Fibroblast of lung (primary cell): ENCODE measurements at places on chromosomes 12 and 14.

- DNase-seq, result no peak
Measured at GRCh38 chr12:29346769-29347421, 34.1 kb downstream of the ERGIC2 start.

DNA sequence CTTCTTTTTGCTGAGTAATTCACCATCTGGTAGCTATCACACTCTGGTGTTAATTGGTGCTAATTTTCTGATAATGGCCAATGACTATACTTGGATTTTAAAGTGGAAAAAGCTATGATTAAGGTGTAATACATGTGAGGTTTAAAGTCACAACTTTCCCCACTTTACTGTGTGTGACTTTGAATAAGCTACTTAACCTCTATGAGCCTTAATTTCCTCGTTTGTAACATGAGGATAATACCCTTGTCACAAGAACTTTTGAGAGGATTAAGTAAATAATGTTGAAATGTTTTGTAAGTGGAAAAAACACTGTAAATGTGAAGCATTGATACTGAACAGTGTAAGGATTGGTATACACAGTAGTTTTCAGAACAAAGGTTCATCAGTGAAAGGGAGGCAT lies 65.3 kb downstream of the MSRB3 start:
- DNase-seq, result no peak

GRCh38 chr12:107207931-107208525 lies 114.7 kb upstream of the CRY1 start:
- DNase-seq, result no peak

GRCh38 chr12:80230068-80230467 lies 130.7 kb downstream of the OTOGL start:
- DNase-seq, result peak; percentile 47

DNA sequence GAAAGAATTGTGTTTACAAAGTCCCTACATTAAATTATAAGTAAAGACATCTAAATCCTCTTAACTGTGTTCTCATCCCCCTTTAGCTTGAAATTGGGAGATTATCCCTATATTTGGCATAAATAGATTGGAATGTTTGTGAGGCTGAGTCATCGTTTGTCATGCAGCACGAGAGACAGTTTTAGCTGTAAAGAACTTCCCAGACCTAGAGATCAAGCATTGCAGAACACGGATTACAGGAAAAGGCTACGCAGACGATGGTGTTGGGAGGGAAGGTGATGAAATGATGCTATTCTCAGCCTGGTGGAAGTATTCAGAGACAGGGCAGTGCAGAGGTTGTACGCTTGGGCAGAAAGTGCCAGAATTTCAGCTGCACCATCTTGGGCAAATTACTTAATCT lies 93.8 kb downstream of the PTPRB start:
- peak; percentile 93 for DNase-seq

DNA sequence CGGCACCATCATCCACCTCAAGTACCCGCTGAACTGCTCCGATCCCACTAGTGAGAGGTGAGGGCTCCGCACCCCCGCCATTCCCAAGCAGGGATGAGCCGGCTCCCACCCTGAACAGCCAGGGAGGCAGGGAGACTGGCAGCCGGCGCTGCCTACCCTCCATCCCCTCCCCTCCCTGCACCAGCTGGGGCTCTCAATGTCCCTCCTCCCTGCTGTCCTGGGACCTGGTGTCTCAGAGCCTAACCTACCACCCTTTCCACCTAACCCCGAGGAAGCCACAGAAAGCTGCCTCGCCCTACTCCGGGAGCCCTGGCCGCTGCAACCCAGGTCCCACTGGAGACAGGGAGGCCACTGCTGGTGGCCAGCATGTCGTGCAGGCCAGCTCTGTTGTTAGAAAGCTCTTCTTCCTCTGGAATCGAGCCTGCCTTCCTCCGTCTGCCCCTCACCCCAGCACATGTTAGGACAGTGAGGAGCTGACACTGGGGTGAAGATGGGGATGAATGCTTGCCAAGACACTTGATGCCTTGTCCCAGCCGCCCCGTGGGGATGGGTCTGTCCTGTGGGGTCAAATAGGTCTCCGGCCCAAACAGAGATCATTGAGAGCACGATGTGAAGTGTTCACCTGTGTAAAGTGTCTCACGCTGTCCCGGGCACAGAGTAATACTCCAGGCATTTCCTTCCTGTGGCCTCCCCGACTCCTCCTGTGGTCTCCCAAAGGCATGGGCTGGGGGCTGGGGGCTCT lies 1.1 kb downstream of the PTPN6 start:
- DNase-seq, result no peak

GRCh38 chr14:88947646-88948598 lies 123.5 kb downstream of the TTC8 start:
- DNase-seq, result no peak
